ENCODE measurements at places on chromosomes 11 and 22. TPM values are rescaled to one million over a fixed set of nuclear protein-coding genes. Genes with fewer than 3 reads are reported as not detected.

- peak; percentile 17 for DNase-seq
Measured at GRCh38 chr11:63641727-63642126, 27.5 kb upstream of the PLAAT3 start.

DNA sequence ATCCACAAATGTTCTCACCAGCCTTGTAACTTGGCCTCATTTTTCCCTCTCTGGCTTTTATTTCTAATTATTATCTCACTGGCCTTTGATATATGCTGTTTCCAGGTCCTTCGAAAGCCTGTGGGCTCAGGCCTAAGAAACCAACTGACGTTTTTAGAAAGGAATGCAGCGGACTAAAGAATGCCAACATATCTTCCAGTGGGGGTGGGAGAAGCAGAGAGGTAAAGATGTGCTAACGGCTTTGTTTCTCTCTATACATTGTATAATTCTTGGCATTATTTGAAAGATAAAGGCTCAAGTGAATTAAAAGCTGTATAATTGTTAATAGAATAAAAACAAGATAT lies 28.2 kb downstream of the OR6Q1 start:
- peak; percentile 88 for DNase-seq

DNA sequence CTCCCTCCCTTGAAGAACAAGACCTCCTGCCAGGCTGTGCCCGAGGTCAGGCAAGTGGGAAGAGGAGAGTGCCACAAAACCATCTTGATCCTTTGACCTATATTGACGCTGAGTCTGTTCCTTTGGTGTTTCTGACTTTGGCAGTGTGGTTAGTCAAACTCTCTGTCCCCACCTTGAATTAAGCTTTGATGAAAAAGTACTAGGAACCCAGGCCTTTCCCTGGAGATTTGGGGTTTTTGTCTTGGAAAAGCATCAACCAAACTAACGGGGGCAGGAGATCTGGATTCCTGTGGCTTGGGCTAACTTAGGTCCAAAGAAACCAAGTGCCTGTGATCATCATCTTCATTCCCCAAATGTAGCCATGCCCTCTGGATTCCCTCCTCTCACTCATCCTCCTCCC lies 40.4 kb downstream of the ARFGAP2 start:
- DNase-seq = no peak

DNA sequence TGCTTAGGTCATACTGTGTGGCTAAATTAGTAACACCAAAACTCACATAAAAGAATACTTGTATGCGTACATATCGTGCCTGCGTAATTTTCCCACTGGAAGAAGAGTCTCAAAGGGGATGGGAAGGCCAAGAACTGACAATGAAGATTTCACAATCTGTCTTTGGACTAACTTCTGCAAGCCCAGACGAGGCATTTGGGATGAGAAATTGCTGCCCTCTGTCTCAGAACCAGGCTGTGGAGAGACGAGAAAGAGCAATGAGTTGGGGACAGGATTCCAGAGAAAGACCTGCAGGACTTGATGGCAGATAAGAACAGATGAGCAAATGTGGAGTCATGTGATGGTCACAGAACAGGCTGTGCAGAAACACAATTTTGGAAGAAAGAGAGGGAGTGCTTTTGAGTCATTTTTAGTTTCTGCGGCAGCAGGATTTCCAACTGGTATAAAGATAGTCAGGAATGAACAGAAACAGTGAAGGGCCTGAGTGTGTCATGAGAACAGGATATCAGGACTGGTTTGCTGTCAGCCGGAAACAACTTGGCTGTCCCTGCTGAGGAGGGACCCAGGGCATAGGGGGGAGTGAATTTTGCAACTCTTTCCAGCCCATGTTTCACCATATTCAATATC lies 82.7 kb upstream of the CTSC start:
- DNase-seq = no peak

- DNase-seq = no peak
Measured at GRCh38 chr11:35045236-35045820, 93.6 kb upstream of the CD44 start.

GRCh38 chr11:2178906-2179494 lies 7.4 kb upstream of the TH start:
- DNase-seq = no peak

DNA sequence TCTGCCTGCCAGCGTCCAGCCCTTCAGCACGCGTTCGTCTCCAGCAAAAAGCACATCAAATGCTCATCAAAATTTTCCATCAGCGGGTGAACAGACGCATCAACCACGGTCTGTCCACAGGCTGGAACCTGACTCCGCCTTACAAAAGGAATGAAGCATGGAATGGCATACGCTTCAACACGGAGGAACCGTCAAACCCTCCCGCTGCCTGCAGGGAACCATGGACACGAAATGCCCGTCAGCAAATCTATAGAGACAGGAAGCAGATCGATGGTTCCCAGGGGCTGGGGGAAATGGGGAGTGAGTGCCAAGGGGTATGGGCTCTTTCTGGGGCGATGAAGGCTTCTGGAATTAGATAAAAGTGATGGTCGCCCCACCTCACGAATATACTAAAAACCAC lies 16.2 kb downstream of the TSSC4 start:
- DNase-seq = no peak

DNA sequence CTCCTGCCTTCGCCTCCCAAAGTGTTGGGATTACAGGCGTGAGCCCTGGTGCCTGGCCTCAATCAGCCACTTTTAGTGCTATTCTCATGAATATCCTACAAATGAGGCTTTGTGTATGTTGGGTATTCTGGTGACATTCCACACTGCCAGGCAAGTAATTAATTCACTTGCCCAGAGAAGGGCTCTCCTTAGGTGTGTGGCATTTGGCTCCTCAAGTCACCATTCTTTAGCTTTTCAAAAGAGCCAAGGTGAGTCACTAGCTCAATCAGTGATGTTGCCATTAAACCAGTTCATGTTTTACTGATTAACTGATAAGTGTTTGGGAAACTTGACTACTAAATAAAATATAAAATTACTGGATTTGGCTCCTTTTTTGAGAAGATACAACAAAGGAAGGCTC lies 52.2 kb downstream of the SLC25A17 start:
- no peak for DNase-seq

- no peak for DNase-seq
Measured at GRCh38 chr11:34749666-34750659, 129.1 kb downstream of the EHF start.

DNA sequence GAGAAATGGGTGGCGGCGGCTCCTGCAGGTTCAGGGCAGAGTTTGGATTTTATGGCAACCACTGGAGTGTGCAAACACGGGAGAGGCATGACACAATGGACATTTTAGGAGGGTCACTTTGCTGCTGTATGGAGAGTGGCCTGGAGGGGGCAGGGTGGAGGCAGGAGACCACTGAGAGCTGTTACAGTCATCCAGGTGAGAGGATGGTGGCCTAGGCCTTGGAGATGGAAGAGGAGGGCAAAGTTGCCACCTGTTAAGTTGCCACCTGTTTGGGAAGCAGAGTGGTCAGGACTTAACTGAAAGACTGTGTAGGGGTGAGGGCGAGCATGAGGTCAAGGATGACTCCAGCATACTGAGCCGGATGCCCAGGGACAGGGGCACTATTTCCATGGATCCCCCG lies 2.3 kb upstream of the RAD9A start:
- DNase-seq = no peak

DNA sequence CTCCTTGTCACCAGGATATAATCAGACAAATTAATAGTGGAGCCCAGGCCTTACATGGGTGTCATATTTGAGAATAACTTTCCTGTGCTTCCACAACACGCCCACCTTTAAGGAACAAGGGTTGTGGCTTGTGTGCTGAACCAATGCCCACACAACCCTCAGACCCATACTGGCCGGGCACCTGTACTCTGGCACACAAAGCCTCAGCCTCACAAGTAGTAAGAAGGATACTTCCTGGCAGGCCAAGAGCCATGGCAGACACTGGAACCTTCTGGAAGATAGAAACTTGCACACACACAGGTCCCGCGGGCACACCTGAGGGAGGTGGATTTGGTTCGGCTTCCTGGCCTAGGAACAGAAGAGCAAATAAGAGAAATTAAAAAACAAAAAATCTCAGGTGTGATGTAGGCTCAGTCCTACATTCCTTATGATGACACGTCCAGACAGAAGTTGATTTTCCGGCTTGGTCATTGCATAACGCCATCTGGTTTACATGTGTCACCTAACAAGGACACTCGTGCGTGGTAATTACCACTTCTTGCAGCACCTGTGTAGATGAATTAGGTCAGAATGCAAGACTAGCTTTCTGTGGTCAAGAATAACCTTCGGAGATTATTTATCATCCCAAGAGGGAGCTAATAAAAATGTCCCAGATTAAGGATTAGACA lies 5.8 kb upstream of the BRD1 start:
- no peak for DNase-seq

DNA sequence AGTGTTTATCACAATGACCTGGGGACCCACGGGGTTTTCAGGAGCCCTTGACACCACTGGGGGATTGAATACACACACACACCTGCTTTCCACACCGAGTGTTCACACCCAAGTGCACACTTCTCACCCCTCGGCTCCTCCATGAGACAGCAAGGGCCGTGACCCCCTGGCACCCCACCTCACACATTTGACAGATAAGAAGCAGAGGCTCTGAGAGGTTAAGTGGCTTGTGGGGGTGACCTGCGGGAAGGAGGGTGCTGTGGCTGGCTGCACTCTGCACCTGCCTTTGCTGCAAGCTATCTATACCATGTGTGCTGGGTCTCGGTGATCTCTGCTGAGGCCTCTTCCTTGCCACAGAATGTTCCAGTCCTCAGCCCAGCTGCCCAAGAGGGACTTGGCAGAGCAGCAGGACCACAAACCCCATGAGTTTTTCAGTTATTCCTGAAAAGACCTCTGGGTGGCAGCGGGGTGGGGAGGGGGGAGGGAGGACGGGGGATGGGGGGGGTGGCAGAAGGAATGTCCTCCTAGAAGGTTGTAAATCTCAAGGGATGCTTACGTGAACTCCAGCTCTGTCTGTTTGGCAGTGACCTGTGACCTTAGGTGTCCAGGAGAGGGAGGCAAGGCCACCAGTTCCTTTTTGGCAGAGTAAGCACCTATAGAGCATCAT lies 47.9 kb upstream of the RFPL3 start:
- no peak for DNase-seq

DNA sequence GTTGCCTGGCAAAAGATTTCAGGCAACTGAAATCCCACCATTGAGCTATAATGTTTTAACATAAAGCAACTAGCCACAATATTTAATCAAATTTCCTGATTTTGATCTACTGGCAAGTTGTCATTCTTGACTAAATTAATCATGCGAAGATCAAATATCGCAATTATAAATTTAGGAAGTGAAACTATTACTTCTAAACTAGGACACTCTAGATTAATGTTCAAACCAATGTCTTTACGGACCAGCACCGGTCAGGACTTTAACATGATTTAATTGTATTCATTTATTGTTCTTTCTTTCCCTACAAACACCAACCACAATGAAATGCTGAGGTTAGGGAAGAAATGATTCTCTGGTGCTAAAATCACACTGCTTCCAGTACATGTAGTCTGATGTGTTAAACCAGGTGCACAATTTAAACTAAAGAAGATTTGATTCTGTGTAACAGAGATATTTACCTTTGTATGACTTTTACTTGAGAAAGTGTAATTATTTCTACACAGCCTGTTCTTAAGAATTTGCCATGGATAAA lies 14.9 kb downstream of the GAS2 start:
- DNase-seq = no peak

- DNase-seq = no peak
Measured at GRCh38 chr11:93747122-93747521, 5.7 kb downstream of the C11orf54 start.

DNA sequence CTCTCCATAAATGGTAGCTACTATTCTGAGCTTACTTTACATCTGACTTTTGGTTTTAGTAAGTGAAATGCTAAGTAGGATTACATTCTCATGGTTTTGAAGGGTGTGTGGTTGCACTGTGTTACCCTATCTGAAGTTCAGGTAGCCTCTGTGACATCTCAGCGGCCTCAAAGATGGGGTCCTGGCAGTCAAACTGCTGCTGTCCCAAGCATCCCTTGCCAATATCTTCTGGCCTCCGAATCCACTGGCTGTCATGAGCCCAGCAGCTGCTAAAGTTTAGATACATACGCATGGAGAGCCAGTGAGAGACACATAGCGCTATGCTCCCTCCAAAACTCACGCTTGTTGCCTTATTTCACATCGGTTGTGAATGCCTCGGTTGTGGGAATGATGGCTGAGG lies 34.9 kb downstream of the UBASH3B start:
- DNase-seq = no peak

DNA sequence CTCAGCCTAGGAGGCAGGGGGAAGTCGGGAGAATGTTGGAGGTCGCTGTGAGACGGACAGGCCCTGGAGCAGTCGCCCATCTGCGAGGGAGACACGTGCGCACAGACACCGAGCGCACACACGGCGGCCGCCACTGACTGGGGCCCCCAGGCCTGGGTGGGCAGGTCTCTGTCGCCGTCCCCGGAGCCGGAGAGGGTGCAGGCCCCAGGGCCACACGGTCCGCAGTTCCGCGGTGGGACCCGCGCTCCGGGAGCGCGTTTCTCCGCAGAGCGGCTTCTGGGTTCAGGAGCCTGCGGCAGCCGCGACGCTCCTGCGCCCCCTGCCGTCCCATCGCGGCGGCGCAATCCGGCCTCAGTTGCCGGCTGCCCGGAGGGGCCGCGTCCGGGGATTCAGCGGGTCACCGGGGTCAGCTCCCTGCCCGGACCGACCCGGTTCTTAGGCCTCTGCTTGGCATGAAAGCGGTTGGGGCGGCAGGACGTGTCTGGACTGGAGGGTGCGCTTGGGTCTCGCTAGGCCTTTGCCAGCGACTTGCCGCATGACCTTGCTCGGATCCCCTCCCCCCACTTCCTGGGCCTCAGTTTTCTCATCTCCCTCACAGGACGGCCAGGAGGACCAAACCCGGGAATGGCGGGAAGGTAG lies 31.2 kb downstream of the PDE2A start:
- DNase-seq = peak; percentile 78

DNA sequence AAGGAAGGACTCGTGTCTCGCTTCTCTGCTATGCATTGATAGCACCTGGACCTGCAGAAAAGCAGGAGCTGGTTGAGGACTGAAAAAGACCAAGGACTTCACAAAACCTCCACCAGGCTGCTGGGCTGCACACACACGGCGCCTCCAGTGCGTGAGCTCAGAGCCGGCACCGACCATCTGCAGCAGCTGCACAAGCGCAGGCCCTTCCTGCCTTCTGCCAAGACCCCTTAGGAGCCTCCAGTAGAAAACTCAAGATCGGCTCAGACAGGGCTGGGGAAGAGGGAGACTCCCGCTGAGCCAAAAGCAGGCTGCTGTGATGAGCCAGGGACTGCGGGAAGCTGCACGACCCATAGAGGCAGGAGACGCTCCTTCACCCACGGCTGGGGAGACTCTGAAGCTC lies 70.9 kb downstream of the PHF21B start:
- no peak for DNase-seq

- no peak for DNase-seq
Measured at GRCh38 chr11:59368238-59369022, 9.7 kb downstream of the OR5AN1 start.

FIBP gene
- total RNA-seq = 105 TPM

CRYBB2 gene
- total RNA-seq = 1.4 TPM

ASPHD2 gene
- 5.5 TPM for total RNA-seq

OR4D5 gene
- not detected for total RNA-seq

HTR3B gene
- total RNA-seq = not detected

UEVLD gene
- 22.5 TPM for total RNA-seq

VSIG2 gene
- 3.6 TPM for total RNA-seq

C11orf24 gene
- total RNA-seq = 26.4 TPM

SYT8 gene
- total RNA-seq = not detected

DDIAS gene
- total RNA-seq = 9.2 TPM

Measured in endothelial cell of umbilical vein (primary cell).